ENCODE measurements at places on chromosomes 1 and 21.

- DNase-seq: no peak
Observed at GRCh38 chr1:103435443-103435842, 90.1 kb upstream of the RNPC3 start.

GRCh38 chr1:215970406-215970805 lies 403.3 kb downstream of the KCTD3 start:
- no peak for DNase-seq

- peak; percentile 78 for DNase-seq
Observed at GRCh38 chr1:226679853-226680516, 59.1 kb downstream of the ITPKB start.

DNA sequence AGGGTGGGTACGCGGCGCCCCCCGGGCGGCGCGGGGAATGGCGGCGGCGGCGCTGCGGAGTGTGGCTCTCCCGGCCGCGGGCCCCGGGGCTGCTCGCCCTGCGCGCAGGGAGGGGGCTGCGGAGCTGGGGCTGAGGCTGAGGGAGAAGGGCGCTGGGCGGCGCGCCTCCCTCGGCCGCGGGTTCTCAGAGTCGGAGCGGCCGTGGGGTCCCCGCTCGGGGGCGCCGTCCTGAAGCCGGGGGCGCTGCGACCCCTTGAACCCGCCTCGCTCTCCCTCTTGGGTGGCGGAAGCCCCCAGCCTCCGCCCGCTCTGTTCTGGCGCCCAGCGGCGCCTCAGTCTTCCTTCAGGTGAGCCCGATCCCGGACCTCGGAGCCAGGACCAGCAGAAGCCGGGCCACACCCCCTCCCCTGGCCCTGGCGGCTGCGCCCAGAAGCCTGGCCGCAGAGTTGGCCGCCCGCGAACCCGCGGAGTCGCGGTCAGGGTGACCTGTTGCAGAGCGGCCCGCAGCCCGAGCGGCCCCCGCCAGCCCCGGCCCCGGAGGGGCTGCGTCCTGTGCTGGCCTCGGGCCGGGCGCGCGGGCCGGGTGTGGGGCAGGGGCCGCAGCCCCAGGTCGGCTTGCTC lies 532 bp downstream of the RALGPS2 start:
- DNase-seq: peak; percentile 23

DNA sequence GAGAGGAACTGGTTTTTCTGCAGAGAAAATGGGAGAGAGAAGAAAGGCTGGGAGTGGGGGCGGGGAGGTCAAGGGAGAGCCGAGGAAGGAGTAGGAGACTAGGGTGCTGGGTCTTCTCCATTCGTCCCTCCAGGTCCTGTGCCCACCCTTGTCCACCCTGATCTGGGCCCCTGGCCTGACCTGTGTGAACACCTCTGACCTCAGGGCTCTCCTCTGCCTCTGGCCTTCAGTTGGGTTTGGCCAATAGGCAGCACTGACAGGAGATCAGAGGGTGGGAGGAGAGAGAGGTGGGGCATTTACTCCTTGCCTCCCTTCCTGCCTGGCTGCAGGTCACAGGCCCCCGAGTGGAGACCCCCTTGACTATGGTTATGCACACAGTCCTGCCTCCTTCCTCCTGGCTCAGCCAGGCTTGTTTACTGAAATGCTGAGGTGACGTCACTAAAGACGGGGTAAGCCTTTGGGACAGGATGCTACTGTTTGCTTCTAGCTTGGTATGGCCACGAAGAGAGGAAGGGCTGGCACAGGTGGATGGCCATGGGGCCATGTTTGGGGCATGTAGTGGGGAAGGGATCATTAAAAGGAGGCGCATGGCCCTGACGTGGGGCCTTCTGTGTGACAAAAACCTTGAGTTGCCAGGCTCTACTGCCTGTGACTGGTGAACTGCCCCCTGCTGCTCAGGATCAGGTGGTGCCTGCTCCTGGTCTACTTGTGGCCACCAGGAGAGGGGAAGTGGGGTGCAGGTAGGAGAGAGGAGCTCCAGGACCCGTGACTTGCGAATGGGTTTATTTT lies 248.7 kb upstream of the CSF3R start:
- DNase-seq: no peak
